ENCODE measurements at places on chromosomes 12 and 14.

GRCh38 chr12:55820679-55821078 lies 2.8 kb downstream of the ORMDL2 start:
- no peaks in the 10 kb centered on the region for H3K27me3 ChIP-seq
- H3K4me3 ChIP-seq = no peak overlapping the region
- H3K36me3 ChIP-seq = peaks cover 58% of the 10 kb centered on the region
- H3K4me1 ChIP-seq = peaks cover 38% of the 10 kb centered on the region

GRCh38 chr14:91835197-91835919 lies 32.0 kb downstream of the TC2N start:
- H3K27ac ChIP-seq = peak overlapping the region; percentile 86
- no peak for DNase-seq
- peaks cover 14% of the 10 kb centered on the region for H3K4me1 ChIP-seq

GRCh38 chr14:92033906-92034687 lies 5.8 kb downstream of the TRIP11 start:
- H3K4me3 ChIP-seq = no peak overlapping the region
- H3K27me3 ChIP-seq = no peaks in the 10 kb centered on the region
- peaks cover 40% of the 10 kb centered on the region for H3K4me1 ChIP-seq
- peaks cover 32% of the 10 kb centered on the region for H3K36me3 ChIP-seq
- H3K27ac ChIP-seq = no peak overlapping the region
- DNase-seq = no peak

DNA sequence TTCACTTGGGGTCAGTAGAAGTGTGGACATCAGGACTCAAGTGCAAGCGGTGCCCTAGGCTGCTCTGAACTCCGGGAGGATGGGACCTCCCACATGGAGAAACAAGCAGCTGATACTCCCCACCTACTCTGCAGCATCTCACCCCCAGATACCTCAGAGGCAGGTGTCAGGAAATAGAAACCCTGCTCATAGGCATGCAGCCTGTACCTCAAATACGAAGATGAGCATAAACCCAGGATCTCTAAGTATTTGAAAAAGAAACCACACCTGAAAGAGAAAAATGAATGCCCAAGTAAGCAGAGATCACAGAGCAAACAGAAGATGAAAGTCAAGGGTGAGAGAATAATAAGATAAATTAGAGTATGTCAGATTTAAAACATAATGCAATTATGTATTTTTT lies 75.6 kb upstream of the WSCD2 start:
- no peak for DNase-seq
- H3K27me3 ChIP-seq = no peaks in the 10 kb centered on the region
- no peak overlapping the region for H3K4me3 ChIP-seq
- no peak overlapping the region for H3K27ac ChIP-seq
- no peaks in the 10 kb centered on the region for H3K36me3 ChIP-seq
- H3K4me1 ChIP-seq = no peaks in the 10 kb centered on the region

- no peaks in the 10 kb centered on the region for H3K27me3 ChIP-seq
- no peak for DNase-seq
- H3K4me1 ChIP-seq = no peaks in the 10 kb centered on the region
- H3K27ac ChIP-seq = no peak overlapping the region
- H3K36me3 ChIP-seq = peaks cover 21% of the 10 kb centered on the region
Measured at GRCh38 chr14:64035143-64035542, 182.3 kb downstream of the SYNE2 start.

DNA sequence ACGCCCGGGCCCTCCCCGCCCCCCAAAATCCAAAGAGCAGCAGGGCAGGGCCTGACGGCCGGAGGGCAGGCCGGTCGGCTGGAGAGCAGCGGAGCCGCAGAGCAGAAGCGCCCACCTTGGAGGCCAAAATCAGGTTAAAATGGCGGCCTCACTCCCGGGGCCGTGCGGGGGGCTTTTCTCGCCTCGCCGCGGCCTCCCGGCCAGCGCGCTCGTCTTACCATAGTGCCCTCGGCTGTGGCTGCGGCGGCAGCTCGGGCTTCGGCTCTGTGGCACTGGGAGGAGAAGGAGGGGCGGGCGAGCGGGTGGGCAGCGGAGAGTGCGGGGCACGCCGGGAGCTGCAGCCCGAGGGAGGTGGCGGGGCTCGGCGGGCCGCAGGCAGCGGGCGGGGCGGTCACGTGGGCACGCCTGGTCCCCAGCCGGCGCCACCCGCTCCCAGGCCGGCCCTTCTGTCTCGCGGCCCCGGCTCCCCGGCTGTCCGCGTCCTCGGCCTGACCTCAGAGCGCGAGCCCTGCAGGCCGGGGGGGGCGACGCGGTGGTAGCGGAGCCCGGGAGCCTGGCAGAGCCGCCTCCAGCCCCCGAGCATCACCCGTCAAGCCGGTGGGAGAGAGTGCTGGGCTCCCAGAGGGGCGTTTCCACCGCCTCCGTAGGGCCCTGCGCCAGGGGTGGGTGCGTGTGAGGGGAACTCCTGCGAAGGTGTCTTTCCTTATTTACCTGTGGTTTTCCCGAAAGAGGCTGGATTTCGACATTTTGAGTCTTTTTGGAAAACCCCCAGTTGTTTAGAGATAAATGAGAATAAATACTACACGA lies at the start of gene CFL2:
CFL2 (minus strand) TSS at position 274 of the 807 bp plus-strand sequence; CDS start at position 221, 53 bp downstream.
- H3K4me3 ChIP-seq = peak within 1 kb of the TSS; percentile 68
- H3K27me3 ChIP-seq = no peaks in the 10 kb centered on the region
- peak within 1 kb of the TSS; percentile 94 for H3K27ac ChIP-seq

GRCh38 chr14:89870316-89870715 lies 84.2 kb downstream of the EFCAB11 start:
- no peak overlapping the region for H3K4me3 ChIP-seq
- no peaks in the 10 kb centered on the region for H3K27me3 ChIP-seq
- no peaks in the 10 kb centered on the region for H3K36me3 ChIP-seq
- no peak for DNase-seq
- H3K4me1 ChIP-seq = no peaks in the 10 kb centered on the region

- no peaks in the 10 kb centered on the region for H3K27me3 ChIP-seq
- H3K4me1 ChIP-seq = no peaks in the 10 kb centered on the region
- no peak overlapping the region for H3K27ac ChIP-seq
Measured at GRCh38 chr14:90999299-90999698, 61.1 kb downstream of the RPS6KA5 start.

DNA sequence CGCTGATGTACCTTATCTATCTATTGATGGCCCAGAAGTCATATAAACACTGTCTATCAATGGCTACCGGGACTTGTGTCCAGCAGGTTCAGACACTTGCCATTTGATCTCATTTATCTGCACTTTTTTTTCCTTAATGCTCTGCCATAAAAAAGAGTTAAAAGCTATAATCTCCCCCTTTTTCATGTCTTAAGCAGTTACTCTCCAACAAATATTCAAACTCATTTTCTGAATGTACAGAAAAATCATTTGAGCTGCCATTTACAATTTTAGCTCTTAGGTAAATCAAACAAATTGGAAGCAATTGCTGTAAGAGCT lies 101.4 kb downstream of the SLC8A3 start:
- H3K27me3 ChIP-seq = peaks cover 30% of the 10 kb centered on the region
- H3K36me3 ChIP-seq = no peaks in the 10 kb centered on the region
- no peak overlapping the region for H3K27ac ChIP-seq

GRCh38 chr12:124758266-124759220 lies 105.1 kb downstream of the SCARB1 start:
- peaks cover 51% of the 10 kb centered on the region for H3K4me1 ChIP-seq
- no peak overlapping the region for H3K27ac ChIP-seq
- no peaks in the 10 kb centered on the region for H3K36me3 ChIP-seq
- DNase-seq = no peak
- no peaks in the 10 kb centered on the region for H3K27me3 ChIP-seq
